ENCODE measurements at places on chromosomes 12 and 14. TPM values are rescaled to one million over a fixed set of nuclear protein-coding genes. Genes with fewer than 3 reads are reported as not detected.

Gene ALX1
- 4.2 TPM for total RNA-seq

GRCh38 chr12:81596558-81596957 lies 162.6 kb downstream of the PPFIA2 start:
- no peaks in the 10 kb centered on the region for H3K27me3 ChIP-seq
- DNase-seq = no peak
- no peak overlapping the region for H3K4me3 ChIP-seq
- H3K36me3 ChIP-seq = no peaks in the 10 kb centered on the region
- no peaks in the 10 kb centered on the region for H3K4me1 ChIP-seq

DNA sequence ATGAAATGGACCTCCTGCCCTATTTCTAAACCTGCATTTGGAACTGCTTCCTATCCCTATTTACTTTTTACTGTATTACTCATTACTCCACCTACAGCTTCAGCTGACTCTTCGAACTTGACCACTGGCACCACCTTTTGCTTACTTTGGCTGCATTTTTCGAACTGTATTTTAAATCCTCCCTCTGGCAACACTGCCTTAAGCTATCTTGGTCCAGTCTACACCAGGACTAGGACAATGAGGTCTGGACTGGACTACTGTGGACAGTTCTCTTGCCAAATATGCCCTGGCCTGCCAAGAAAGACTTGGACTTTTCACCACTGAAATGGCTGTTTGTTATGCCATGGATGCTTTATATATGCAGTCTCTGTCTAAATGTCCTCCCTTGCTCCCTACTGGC lies 328.1 kb downstream of the BTG1 start:
- H3K36me3 ChIP-seq = no peaks in the 10 kb centered on the region
- no peak overlapping the region for H3K27ac ChIP-seq
- H3K4me1 ChIP-seq = no peaks in the 10 kb centered on the region
- DNase-seq = no peak

DNA sequence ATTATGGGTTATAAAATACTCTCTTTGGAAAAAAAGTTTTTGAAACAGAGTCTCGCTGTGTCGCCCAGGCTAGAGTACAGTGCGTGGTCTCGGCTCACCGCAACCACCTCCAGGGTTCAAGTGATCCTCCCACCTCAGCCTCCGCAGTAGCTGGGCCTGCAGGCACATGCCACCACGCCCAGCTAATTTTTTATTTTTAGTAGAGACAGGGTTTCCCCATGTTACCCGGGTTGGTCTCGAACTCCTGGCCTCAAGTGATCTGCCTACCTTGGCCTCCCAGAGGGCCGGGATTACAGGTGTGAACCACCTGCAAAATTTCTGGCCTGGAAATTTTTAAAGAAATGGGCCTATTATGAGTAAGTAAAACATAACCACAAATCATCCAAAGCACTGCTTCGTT lies 3.8 kb downstream of the USP15 start:
- DNase-seq = no peak
- no peaks in the 10 kb centered on the region for H3K4me1 ChIP-seq
- H3K27ac ChIP-seq = no peak overlapping the region
- no peaks in the 10 kb centered on the region for H3K27me3 ChIP-seq

DNA sequence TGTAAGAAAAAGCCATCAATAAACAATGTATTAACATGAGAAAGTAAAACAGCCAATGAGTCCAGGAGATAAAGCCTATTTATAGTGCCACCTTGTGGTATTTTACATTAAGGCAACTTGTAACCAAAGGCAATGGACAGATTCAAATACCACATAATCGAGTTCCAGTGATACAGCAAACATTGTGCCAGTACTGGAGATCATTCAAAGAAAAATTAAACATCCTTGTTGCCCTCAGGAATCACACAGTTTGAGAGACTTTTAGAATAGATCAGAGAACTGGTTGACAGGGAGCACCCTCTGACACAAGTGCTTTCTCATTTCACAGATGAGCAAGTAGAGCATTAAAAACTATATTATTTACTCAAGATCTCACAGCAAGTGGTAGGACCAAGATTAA lies 98.1 kb downstream of the DDHD1 start:
- H3K27me3 ChIP-seq = no peaks in the 10 kb centered on the region
- no peaks in the 10 kb centered on the region for H3K4me1 ChIP-seq
- no peaks in the 10 kb centered on the region for H3K36me3 ChIP-seq
- DNase-seq = no peak

GRCh38 chr14:67396381-67396970 lies 15.5 kb downstream of the PLEK2 start:
- no peak overlapping the region for H3K4me3 ChIP-seq
- no peaks in the 10 kb centered on the region for H3K36me3 ChIP-seq
- no peak overlapping the region for H3K27ac ChIP-seq
- DNase-seq = no peak

- H3K4me1 ChIP-seq = no peaks in the 10 kb centered on the region
- no peaks in the 10 kb centered on the region for H3K36me3 ChIP-seq
- no peaks in the 10 kb centered on the region for H3K27me3 ChIP-seq
- no peak overlapping the region for H3K4me3 ChIP-seq
- DNase-seq = no peak
Observed at GRCh38 chr12:77995436-77996167, 164.9 kb downstream of the NAV3 start.

DNA sequence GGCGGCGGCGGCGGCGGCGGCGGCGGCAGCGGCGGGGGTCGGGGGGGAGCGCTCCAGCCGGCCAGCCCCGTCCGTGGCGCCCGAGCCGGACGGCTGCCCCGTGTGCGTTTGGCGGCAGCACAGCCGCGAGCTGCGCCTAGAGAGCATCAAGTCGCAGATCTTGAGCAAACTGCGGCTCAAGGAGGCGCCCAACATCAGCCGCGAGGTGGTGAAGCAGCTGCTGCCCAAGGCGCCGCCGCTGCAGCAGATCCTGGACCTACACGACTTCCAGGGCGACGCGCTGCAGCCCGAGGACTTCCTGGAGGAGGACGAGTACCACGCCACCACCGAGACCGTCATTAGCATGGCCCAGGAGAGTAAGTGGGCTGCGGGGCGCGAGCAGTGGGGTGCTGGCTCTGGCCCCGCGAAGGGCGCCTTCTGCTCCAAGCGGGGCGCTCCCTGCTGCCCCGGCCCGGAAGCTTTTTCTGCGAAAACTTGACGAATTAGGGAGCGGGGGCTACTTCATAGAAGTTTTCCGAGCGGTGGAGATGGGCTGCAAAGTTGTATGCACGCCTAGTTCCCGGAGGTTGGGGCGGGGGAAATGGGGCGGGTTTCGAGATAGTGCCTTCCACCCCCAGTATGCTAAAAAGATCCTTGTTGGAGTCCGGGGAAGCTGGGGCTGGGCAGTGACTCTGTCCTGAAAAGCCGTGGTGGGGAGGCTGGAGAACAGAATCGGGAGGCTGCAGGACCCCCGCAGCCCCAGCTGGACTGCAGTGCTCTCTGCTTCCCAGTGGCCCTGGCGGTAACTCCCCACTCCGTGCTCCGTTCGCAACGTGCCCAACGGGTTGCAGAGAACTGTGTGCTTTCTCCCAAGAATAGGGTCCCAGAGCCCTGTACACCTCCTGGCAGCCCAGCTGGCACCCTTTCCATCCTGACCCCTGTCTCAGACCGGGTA lies 751 bp downstream of the GDF11 start:
- DNase-seq = no peak
- no peaks in the 10 kb centered on the region for H3K36me3 ChIP-seq
- peak overlapping the region; percentile 61 for H3K4me3 ChIP-seq
- H3K4me1 ChIP-seq = no peaks in the 10 kb centered on the region

GRCh38 chr12:131000000-131000486 lies 46.3 kb downstream of the ADGRD1 start:
- H3K27me3 ChIP-seq = no peaks in the 10 kb centered on the region
- H3K36me3 ChIP-seq = no peaks in the 10 kb centered on the region
- H3K4me1 ChIP-seq = no peaks in the 10 kb centered on the region
- H3K27ac ChIP-seq = no peak overlapping the region

GRCh38 chr14:68703093-68703492 lies 89.8 kb downstream of the ZFP36L1 start:
- no peak overlapping the region for H3K27ac ChIP-seq
- peaks cover 8% of the 10 kb centered on the region for H3K4me1 ChIP-seq
- peak; percentile 58 for DNase-seq
- H3K4me3 ChIP-seq = no peak overlapping the region
- H3K36me3 ChIP-seq = no peaks in the 10 kb centered on the region
- H3K27me3 ChIP-seq = no peaks in the 10 kb centered on the region

DNA sequence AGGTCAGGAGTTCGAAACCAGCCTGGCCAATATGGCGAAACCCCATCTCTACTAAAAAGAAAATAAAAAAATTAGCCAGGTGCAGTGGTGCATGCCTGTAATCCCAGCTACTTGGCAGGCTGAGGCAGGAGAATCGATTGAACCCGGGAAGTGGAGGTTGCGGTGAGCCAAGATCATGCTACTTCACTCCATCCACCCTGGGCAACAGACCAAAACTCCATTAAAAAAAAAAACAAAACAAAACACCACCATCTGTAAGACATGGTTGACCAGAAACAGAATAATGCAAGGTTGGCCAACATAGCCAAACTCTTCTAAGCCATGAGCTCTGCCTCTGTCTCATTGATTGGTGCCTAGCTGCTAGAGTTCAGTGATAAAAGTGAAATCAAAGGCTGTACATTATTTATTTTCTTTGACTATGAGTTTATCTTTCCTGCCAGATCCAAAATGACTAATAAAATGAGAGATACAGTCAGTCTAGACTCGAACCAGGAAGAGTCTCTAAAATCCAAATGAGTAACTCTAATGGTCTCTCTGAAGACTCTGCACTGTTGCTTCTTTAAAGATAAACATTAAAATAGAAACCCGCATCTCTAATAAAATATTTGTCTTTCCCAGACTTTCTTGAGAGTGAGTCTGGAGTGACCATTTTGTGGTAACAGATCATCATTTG lies 404.7 kb downstream of the DAD1 start:
- H3K27me3 ChIP-seq = no peaks in the 10 kb centered on the region
- DNase-seq = no peak
- no peaks in the 10 kb centered on the region for H3K4me1 ChIP-seq
- no peak overlapping the region for H3K4me3 ChIP-seq
- no peak overlapping the region for H3K27ac ChIP-seq

GRCh38 chr14:68124050-68124449 lies 304.5 kb downstream of the RAD51B start:
- H3K27ac ChIP-seq = peak overlapping the region; percentile 84
- no peaks in the 10 kb centered on the region for H3K36me3 ChIP-seq
- H3K4me1 ChIP-seq = no peaks in the 10 kb centered on the region
- no peak for DNase-seq

DNA sequence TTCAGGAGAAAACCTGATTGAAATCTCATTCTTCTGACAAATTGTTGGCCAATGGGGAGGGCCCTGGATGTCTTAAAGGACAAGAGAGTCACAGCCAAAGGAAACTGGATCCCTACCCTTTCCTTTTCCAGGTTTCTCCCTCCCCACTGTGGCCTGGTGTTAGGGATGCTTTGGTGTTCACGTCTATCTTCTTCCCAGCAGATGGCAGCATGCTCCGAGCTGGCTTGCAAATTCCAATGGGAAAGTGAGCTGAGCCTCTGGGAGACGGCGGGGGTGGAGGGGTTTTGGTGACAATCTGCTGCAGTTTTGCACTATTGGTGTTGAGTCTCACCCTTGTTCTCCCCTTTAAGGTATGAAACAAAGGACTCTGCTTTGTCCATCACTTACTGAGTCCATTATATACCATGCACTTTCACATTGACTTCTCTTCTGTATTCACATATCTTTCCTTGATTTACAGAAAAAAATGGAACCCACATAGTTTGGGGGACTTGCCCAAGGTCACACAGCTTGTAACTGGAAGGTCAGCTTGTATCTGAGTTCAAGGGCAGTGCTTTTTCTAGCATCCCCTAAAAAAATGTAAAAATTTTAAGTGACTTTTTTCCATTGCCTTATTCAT lies 39.3 kb downstream of the CCDC177 start:
- no peaks in the 10 kb centered on the region for H3K36me3 ChIP-seq
- no peak for DNase-seq
- no peaks in the 10 kb centered on the region for H3K27me3 ChIP-seq
- no peak overlapping the region for H3K27ac ChIP-seq
- H3K4me3 ChIP-seq = no peak overlapping the region

- peaks cover 6% of the 10 kb centered on the region for H3K4me1 ChIP-seq
- H3K36me3 ChIP-seq = no peaks in the 10 kb centered on the region
- H3K27ac ChIP-seq = no peak overlapping the region
- H3K27me3 ChIP-seq = no peaks in the 10 kb centered on the region
Observed at GRCh38 chr14:100434911-100435438, 111.8 kb downstream of the SLC25A47 start.

GRCh38 chr12:131766382-131767107 lies 55.7 kb downstream of the SFSWAP start:
- H3K4me1 ChIP-seq = no peaks in the 10 kb centered on the region
- DNase-seq = no peak
- no peak overlapping the region for H3K4me3 ChIP-seq
- no peaks in the 10 kb centered on the region for H3K36me3 ChIP-seq
- no peak overlapping the region for H3K27ac ChIP-seq

Gene PIWIL1
- not detected for total RNA-seq

DNA sequence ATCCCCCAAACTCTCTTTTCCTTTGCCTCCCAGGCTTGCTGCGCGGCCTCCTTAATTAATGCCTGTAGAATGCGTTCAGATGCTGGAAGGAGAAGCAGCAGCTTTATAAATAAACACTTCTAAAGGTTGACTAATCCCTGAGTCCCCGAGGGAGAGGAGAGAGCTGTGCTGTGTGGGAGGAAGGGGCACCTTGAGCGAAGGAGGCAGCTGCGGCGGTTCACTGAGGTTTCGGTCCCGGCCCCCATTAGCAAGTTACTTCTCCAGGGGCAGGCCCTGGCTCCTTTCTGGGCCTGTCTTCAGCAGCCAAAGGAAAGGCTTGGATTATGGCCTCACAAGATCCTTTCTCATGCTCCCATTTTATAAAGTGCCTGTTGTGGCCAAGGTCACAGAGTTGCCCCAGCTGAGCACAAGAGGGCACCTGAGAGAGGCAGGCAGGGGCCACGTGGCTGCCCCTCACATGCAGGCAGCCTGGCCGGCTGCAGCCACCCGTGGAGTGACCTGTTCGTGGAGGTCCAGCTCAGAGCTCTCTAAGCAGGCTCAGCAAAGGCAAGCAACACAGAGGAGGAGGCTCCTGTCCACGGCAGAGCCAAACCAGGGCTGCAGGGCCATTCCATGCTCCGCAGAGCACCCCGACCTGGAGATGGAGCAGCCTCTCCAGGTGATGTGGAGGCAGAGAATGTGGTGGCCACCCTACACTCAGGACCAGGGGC lies 15.0 kb upstream of the CACNA2D4 start:
- H3K36me3 ChIP-seq = no peaks in the 10 kb centered on the region
- peaks cover 9% of the 10 kb centered on the region for H3K4me1 ChIP-seq
- no peak for DNase-seq

Gene HOTAIR
- total RNA-seq = 2.1 TPM

DNA sequence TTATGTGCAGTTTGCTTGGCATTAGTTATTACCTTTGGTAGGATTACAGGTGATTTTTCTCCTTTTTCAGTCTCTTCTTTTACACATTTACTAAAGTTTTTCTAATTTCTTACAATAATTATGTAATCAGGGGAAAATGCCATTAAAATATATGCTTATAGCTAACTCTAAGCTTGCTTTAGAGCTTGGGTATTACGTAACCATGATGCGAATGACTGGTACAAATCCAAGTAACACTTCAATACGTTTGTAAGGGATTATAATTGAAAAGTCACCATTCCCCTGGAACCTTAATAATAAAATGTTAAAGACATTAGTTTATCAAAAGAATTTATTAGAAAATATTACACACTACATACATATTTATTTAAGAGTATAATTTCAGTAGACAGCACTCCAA lies 71.6 kb downstream of the SCAF11 start:
- H3K27me3 ChIP-seq = no peaks in the 10 kb centered on the region
- H3K4me3 ChIP-seq = no peak overlapping the region
- no peaks in the 10 kb centered on the region for H3K4me1 ChIP-seq
- no peak overlapping the region for H3K27ac ChIP-seq
- H3K36me3 ChIP-seq = no peaks in the 10 kb centered on the region
- no peak for DNase-seq

GRCh38 chr12:19436931-19437330 lies 2.4 kb upstream of the AEBP2 start:
- no peak for DNase-seq
- H3K4me3 ChIP-seq = no peak overlapping the region
- H3K27me3 ChIP-seq = no peaks in the 10 kb centered on the region
- no peak overlapping the region for H3K27ac ChIP-seq
- no peaks in the 10 kb centered on the region for H3K4me1 ChIP-seq

Gene FAM181A
- 0.48 TPM for total RNA-seq
